ENCODE measurements at places on chromosomes 11 and 22.
A peak's percentile ranks its signal among the peaks of the same experiment; 100 is the strongest.

- no peak for DNase-seq
These were observed 44.0 kb downstream of the PARVA start for GRCh38 chr11:12421386-12421785.

GRCh38 chr11:73431396-73431795, 55.2 kb downstream of the RELT start:
- no peak for DNase-seq

- DNase-seq = no peak
These were observed 355.2 kb downstream of the RAB38 start for GRCh38 chr11:87820011-87820410.

GRCh38 chr11:18261721-18262120, 4.3 kb upstream of the SAA1 start:
- no peak for DNase-seq

DNA sequence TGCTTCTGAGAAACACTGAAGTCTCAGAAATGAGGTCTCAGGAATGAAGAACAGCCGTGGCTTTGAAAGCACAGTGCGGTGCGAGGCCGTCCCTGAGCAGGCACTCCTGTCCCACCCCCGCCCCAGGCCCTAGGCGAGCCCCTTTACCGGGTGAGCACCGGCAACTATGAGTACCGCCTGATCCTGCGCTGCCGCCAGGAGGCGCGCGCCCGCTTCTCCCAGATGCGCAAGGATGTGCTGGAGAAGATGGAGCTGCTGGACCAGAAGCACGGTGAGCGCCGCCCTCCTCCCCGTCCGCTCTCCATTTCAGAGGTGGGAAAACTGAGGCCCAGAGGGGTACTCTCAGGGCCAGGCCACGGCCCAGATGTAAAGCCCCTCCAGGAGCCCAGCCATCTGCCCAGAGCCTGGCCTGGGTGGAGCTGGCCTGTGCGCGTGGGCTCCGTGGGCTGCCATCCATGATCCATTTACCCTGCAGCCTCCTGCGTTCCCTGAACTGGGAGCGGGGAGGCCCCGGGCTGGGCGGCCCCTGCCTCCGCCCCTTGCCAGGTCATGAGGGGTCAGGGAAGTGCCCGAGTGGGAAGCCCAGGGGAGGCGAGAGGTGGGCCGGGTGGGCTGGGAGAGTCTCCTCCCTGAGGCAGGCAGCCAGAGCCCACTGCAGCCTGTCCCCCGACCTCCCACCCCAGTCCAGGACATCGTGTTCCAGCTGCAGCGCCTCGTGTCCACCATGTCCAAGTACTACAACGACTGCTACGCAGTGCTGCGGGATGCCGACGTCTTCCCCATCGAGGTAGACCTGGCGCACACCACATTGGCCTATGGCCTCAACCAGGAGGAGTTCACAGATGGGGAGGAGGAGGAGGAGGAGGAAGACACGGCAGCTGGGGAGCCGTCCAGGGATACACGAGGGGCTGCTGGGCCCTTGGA, 9.5 kb downstream of the SLC16A8 start:
- DNase-seq = peak; percentile 36

- no peak for DNase-seq
These were observed 45.1 kb downstream of the PHF21B start for GRCh38 chr22:44964722-44965078.

- DNase-seq = no peak
These were observed 127.7 kb downstream of the BRD1 start for GRCh38 chr22:49699928-49700498.

DNA sequence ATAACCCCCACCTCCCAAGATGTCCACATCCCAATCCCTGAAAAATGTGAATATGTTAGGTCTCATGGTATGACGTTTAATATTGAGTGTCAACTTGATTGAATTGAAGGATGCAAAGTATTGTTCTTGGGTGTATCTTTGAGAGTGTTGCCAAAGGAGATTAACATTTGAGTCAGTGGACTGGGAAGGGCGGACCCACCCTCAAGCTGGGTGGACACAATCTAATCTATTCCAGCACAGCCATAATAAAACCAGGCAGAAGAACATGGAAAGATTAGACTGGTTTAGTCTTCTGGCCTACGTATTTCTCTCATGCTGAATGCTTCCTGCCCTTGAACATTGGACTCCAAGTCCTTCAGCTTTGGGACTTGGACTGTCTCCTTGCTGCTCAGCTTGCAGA, 315.5 kb downstream of the GUCY1A2 start:
- DNase-seq = no peak

DNA sequence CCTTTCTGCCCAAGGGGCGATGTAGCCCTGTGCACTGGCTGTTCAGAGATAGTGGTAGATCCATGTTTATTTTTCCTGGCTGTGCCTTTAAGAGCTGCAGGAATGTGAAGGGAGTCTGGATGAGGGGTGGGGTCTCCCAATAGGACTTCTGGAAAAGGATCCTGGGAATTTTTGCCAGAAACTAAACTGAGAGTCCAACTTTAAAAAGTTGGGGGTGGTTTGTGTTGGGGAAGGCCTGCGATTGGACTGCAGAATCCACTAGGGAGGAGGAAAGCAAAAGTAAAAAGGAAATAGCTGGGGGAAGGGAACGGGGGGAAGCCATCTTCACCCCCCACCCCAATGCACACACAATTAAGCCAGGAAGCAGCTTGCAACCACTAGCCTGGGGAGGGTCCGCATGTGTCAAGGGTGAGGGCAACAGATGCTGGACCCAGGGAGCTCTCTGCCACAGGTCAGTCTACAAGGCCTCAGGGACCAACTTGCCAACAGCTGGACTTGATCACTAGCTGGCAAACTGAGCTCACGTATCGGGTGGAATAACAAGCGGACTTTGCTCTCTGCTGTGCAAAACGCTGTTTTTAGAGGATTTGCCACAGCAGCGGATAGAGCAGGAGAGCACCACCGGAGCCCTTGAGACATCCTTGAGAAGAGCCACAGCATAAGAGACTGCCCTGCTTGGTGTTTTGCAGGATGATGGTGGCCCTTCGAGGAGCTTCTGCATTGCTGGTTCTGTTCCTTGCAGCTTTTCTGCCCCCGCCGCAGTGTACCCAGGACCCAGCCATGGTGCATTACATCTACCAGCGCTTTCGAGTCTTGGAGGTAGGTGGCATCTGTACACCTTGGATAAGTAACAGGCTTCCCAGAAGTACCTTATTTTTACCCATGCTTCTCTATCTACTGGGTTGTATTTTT, at the start of gene OLFML1:
Gene OLFML1 (plus strand): TSS at position 321 of the 912 bp plus-strand sequence. CDS start 370 bp downstream, at position 691.
- DNase-seq = peak; percentile 57

DNA sequence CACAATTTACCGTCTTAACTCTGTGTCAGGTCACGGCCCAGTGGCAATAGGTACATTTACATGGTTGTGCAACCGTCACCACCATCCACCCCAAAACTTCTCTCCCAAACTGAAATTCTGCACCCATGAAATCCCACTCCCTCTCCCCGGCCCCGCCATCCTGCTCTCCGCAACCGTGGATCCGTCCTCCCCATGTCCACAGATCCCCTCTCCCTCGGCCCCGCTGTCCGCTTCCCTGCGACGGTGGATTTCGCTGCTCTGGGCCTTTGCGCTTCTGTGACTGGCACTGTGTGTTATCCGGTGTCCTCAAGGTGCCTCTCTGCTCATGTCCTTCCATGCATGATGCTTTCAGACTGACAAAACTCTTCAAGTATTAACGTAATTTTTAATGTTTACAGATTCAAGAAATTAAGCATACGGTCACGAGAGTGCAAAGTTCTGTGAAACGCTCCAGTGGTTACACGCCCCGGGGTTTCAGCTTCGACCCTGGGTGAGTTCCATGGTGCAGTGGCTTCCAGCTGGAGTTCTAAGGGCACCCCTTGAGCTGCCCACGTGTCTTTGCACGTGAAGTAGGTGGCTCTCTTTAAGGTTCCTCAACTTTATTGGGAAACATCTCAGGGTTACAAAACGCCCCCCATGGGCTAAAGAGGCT, 76.4 kb downstream of the KCNQ1 start:
- no peak for DNase-seq

DNA sequence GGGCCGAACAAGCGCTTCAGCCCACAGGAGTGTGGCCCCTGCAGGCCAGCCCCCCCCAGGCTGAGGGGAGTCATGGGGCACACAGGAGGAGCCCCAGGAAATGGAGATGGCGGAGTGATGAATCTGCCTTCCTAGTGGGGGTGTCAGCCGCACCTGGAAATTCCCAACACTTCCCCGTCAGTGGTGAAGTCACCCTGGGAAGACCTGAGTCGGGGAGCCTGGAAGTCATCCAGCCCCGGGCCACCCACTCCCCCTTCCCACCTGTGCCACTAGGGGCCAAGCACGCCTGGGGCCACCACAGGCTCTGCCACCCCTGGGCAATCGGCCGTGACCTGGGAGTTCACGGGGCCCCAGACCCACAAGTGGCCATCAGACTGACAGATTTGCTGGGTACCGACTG, 12.6 kb downstream of the WNT7B start:
- DNase-seq = no peak

DNA sequence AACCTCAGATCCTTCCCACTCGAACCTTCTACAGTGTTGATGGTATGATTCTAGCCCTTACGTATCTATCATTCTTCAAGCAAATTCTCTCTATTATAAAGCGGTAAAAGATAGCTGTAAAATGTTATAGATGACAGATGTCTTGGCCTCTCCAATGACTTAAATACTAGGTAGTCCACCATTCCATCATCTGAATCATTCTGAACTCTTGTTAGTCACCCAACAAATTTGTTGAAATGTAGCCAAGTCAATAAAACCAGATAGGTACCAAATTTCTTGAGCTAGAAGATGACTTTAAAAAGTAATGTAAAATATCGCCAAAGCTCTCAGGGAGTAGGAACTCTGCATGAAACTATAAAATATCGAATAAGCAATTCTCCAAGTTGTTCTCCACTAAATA, 32.6 kb upstream of the PICALM start:
- DNase-seq = peak; percentile 61

GRCh38 chr11:119727523-119728151, 1.4 kb downstream of the NECTIN1 start:
- no peak for DNase-seq
